ENCODE measurements at places on chromosomes 5 and 9.
A peak's percentile ranks its signal among the peaks of the same experiment; 100 is the strongest.

DNA sequence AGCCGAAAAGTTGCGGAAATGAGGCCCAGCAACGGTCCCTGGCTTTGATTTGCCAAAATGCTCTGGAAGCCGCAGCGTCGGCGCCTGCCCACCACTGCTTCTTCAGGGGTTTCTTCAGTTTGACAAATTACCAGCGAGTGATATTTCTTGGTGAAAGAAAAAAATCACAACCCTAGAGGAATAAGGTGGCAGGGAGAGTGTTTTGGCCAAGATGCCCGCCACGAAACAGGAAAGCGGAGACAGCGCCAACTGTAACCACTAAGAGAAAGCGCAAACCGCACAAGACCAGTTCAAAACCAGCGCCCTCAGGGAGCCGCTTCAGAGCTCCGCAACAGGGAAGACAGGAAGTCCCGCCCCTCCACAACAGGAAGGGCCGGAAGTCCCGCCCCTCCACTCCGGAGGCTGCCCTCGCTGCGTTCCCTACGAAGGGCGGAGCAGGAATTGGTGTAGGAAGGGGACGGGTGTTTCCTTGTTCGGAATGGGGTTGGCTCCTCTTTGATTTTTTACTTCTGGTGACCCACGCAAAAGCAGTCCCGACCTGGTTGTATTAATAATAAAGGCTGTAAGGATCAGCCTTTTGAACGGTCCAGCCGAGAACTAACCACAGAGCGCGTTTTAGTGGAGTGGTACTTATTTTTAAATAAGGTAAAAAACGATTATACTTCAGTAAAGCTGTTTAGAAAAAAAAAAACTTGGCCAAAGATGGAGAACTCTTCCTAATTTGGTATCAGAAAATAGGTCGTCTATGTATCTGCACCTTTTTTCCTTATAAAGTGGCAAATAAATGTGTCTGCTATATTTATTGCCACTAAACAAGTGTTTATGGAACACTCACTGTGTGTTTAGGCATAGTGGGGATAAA lies at the start of gene C5orf34:
TSS of gene C5orf34 (minus strand) at position 333 of the 862 bp plus-strand sequence. CDS start 5,809 bp downstream, outside the sequence.
- peak; percentile 92 for DNase-seq

- DNase-seq, result no peak
Measured at GRCh38 chr5:54753034-54753433, 232.4 kb downstream of the ESM1 start.

DNA sequence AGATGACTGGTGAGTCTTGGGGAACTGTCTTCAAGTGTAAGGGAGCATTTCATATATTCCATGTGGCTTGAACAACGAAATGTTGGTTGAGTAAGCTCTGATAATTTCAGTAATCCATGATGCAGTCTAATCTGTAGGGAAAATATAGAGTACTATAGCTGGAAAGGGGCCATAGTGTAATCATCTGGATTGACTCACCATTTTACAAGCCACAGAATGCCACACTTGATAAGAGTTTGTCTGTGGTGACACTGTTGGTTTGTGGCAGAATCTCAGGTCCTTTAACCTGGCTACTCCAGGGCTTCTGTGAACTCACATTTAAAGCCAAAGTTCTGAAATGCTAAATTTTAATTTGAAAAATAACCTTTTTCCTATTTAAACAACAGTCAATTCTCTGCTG lies 16.3 kb upstream of the MAML1 start:
- DNase-seq, result no peak

DNA sequence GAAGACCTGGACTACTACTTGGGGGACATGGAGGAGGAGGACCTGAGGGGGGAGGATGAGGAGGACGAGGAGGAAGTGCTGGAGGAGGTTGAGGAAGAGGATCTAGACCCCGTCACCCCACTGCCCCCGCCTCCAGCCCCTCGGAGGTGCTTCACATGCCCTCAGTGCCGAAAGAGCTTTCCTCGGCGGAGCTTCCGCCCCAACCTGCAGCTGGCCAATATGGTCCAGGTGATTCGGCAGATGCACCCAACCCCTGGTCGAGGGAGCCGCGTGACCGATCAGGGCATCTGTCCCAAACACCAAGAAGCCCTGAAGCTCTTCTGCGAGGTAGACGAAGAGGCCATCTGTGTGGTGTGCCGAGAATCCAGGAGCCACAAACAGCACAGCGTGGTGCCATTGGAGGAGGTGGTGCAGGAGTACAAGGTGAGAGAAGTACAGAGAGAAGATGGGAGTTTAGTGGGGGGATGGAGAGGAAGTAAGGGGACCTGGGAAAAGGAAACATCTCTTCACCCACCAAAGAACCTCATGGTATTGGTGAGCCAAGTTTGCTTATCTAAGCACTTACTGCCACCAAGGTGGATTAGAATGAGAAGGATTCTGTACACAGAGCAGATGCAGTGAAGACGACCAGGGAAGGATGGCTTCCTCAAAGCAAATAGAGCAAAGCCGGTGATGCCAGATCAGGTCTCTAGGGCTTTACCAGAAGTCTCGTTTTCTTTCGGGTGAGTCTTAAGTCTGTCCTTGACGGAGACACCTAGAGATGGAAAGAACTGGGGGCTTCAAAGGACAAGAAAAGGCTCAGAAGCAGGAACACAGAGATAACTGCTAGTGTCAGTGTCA lies 1.5 kb downstream of the TRIM41 start:
- DNase-seq, result no peak

DNA sequence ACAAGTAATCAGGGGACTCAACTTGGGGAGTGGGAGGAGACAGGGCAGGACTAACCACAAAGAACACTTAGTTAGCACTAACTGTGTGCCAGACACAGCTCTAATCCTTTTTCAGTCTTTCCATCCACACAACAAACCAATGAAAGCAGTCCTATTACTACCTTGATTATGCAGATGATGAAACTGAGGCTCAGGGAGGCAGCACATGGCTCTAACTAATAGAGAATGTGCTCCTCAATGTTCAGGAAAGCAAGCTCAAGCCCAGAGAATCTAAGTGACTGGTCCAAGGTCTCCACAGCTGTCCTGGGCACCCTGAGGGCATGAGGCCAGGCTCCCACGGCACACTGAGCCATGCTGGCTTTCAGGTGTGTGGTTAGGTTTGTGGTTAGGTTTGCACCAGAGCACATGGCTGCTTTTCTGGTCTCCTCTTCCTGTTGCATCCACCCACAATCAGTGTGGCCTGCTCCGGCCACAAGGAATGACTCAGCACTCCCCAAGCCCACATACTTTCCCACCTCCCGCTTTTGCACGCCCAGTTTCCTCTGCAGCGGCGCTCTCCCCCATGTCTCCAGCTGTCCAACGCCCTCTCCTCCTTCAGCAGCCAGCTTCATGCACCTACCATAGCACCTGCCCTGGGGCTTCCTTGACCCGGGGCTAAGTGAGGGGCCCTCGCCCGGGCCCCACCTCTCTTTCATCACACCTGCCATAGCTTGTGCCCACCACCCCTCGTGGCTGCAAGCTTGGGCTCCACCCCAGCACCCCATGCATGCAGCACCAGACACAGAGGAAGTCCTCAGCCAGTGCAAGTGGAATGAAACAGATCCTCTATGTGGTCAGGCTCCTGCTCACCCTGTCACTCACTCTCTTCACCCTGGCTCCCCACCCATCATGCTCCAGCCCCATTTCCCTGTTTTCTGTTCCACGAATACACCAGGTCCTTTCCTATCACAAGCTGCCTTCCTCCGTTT lies 133.1 kb downstream of the GABBR2 start:
- DNase-seq, result no peak

DNA sequence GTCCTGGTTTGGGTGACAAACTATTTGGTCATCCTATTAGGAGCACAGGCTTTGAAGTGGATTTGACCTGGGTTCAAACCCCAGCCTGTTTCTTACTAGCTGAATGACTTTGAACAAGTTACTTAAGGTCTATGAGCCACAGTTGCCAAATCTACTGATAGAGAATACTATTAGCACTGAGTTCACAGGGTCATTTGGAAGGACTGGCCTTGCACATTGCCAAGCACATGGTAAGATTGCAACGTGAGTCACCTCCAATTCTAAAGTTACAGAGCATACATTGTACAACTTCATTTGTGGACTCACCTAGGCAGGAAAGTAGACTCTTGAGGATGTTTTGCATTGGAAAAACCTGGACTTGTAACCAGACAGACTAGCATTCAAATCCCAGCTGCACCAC lies 38.9 kb downstream of the MFAP3 start:
- no peak for DNase-seq

- no peak for DNase-seq
Measured at GRCh38 chr9:15191378-15191777, 115.6 kb downstream of the TTC39B start.

GRCh38 chr9:121339437-121339836 lies 30.6 kb downstream of the STOM start:
- no peak for DNase-seq

DNA sequence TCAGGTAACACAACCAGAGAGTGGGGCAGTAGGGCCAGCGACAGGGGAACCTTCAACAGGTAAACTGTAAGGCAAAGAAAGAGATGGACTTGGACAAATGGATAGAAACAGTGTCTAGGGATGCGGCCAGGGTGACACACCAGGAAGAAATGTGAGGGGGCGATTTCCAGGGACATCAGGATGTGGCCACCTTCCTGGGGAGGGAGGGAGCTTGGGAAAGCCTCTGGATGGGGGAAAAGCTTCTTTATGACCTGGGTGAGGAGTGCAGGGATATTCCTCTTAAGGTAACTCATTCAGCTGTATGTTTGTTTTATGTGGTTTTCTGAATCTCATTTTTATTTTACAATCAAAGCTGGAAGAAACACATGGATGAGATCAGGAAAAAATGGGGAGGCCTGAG lies 11.9 kb upstream of the NXNL2 start:
- DNase-seq, result no peak

GRCh38 chr9:138046641-138047301 lies 169.2 kb downstream of the CACNA1B start:
- DNase-seq, result no peak

- no peak for DNase-seq
Measured at GRCh38 chr5:19424506-19424905, 563.5 kb downstream of the CDH18 start.

DNA sequence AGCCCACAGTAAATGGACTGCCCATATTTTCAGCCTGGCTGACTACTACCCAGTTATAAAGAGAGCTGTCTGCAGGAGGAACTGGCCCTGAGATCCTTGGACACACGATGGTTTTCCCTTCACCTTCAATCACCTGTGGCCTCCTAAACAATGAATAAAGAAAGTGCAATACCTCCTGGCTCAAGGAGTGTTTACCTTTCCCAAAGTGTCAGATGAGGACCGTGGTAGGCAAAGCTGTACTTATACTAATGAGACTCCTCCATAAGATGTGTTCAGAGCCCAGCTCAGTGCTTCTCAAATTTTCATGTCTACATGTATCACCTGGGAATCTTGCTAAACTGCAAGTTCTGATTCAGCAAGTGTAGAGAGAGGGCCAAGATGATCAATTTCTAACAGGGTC lies 284.5 kb upstream of the VLDLR start:
- no peak for DNase-seq

- DNase-seq, result no peak
Measured at GRCh38 chr5:73540192-73540591, 25.2 kb downstream of the ANKRA2 start.

DNA sequence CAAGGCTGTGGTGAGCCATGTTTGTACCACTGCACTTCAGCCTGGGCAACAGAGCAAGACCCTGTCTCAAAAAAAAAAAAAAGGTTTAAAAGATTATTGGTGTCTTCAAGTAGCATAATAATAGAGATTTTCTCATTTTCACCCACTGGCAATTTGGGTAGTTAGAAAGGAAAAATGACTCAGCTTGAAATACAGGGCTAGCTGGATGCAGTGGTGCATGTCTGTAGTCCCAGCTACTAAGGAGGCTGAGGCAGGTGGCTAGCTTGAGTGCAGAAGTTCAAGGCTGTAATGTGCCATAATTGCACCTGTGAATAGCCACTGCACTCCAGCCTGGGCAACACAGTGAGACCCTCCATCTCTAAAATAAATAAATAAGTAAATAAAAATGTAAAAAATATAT lies 111.1 kb downstream of the ARRDC3 start:
- DNase-seq, result no peak

DNA sequence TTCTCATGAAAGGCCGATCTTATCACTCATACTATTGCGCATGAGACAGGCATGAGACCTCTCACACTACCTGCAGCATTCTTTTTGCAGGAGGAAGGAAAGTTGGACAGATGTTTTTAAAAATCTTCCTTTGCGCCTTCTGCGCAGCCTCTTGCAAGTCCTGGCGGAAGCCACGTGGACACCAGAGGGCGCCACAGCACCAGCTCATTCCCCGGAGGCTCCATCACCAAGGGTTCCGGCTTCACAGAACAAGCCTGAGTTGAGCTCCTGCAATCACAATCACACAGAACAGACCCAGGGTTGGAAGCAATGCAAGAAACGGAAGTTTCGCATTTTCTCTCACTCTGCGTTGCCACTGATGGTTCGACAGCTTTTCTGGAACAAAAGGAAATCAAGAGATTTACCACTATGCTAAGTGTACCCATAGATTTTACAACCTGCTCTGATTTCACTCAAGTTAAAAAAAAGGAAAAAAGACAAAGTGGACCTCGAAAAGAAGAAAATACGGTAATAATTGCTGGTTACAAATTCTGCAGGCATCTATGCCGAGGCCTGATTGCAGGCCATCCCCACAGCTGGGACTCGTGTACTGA lies 304.7 kb upstream of the MSX2 start:
- peak; percentile 91 for DNase-seq

DNA sequence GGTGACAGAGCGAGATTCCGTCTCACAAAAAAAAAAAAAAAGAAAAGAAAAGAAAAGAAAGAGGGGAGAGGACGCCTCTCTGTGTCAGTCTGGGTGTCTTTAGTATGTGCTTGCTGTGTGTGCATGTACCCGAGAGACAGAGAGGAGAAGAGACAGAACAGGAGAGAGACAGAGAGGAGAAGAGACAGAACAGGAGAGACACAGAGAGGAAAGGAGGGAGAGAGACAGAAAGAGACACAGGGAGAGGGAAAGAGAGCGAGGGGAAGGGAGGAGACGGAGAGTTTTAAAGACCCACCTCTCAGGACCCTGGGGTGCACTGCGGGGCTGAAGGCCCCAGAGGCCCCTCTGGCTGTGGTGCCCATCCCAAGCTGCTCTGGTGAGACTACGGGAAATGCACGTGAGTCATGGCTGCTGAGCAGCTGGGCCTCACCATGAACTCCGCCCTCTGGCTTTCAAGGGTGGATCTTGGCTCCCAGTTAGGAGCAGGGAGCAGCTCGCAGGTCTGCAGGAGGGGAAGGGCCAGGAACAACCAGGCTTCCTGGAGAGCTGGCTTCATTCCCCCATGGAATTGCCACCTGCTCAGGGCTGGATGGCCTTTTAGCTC lies 7.9 kb downstream of the SLC6A3 start:
- no peak for DNase-seq

DNA sequence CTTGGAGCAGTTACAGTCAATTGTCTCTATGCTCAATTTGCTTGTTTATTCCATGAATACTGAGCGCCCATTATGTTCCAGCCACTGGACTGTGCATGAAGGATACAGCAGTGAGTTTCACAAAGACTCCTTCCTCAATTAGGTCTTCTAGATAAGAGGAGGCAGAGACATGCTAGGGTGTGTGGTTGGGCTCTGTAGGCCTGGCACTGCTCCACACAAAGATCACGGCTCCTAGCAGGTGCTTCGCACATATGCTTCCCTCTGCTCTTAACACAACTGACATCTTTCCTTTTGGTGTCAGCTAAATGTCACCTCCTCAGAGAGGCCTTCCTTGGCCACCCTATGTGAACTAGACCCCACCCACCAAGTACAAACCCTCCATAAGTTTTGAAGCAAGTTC lies 10.9 kb downstream of the IL12B start:
- DNase-seq, result no peak
